ENCODE measurements at places on chromosomes 3 and 15. TPM values are rescaled to one million over a fixed set of nuclear protein-coding genes. Genes with fewer than 3 reads are reported as not detected.
A peak's percentile ranks its signal among the peaks of the same experiment; 100 is the strongest.

The RBP2 gene
- 12.2 TPM for total RNA-seq

The SLC15A2 gene
- total RNA-seq, result 18.8 TPM

The BFSP2 gene
- not detected for total RNA-seq

DNA sequence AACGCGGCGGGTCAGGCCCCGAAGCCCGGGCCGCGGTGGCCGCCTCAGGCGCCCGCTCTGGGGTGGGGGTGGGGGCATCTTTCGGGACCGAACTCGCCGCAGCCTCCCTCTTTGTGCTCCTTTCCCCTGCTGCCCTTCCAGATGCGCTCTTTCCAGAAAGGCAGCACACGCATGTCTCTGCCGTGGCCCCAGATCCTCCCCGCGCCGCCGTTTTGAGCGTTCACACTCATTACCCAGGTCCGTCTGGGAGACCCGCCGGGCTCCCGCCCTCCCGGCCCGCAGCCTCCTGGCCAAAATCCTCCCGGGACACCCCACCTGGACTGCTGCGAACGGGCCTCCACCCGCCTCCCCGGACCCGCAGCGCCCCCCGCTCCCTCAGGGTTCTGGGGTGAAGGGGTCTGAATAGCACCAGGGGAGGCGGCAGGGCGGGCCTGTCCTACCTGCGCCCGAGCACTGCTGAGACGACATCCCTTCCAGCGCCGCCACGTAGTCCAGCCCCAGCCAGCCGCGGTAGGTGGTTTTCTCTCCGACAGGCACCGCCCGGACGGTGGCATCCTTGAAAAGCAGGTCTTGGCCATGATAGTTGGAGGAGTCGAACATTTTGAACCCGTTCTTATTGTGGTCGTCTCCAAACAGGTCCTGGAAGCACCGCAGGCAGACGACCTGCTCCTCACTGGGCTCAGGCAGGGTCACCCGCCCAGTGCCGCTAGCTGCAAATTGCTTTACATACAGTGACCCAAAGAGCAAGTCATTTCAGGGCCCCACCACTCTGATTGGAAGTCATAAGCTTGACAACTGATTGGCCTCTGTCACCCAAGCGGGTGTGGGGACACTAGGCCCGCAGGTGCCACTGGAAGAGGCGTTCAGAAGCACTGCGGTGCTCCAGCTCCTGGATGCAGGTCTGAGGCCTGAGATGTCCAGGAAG, 25.9 kb downstream of the MELTF start:
- DNase-seq, result no peak

DNA sequence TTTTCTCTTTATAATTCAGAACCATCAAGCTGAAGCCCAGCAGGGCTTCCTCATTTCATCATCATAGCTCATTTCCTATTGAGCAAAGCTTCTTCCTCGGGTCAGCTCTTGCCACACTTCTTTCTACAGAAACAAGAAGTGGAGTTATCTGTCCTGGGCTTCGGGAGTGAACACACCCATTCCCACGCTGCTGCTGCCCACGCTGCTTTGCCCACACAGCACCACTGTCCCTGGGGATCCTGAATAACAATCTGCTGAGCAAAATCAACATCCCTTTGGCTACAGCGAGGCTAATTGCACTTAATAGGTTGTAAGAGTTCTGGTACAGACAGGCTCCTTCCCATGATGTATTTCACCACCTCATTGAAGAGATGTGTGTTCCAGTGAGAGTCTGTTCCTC, 23.7 kb downstream of the CEP19 start:
- DNase-seq, result peak; percentile 28

- DNase-seq, result no peak
Observed at GRCh38 chr3:38726751-38727150, 77.3 kb upstream of the SCN5A start.

DNA sequence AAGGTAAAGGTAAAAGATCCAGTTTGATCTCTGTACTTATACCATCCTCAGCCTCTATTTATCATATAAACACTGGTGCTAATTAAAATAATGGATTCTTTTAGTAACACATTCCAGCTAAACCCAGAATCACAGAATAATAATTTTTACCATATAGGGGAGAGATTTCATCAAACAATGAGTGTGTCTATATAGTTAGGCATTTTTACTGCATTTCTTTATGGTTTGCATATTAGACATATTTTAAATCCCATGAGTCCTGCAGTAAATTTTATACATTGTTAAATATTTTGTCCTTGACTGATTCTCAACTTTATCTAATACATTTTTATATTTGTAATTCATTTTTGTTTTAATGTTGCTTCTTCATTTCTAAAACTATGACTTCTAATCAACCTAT, 323.7 kb upstream of the AGTR1 start:
- DNase-seq, result no peak
